Muscle of leg (tissue), 16 donors: ENCODE measurements at places on chromosomes 16 and 17.
A peak's percentile ranks its signal among the peaks of the same experiment; 100 is the strongest.

GRCh38 chr16:66121466-66121865, 245.0 kb upstream of the CDH5 start:
- H3K27ac ChIP-seq = no peak overlapping the region
- no peak overlapping the region for H3K4me3 ChIP-seq
- H3K36me3 ChIP-seq = no peaks in the 10 kb centered on the region
- DNase-seq = no peak
- no peaks in the 10 kb centered on the region for H3K4me1 ChIP-seq
- peaks cover 3% of the 10 kb centered on the region for H3K27me3 ChIP-seq

DNA sequence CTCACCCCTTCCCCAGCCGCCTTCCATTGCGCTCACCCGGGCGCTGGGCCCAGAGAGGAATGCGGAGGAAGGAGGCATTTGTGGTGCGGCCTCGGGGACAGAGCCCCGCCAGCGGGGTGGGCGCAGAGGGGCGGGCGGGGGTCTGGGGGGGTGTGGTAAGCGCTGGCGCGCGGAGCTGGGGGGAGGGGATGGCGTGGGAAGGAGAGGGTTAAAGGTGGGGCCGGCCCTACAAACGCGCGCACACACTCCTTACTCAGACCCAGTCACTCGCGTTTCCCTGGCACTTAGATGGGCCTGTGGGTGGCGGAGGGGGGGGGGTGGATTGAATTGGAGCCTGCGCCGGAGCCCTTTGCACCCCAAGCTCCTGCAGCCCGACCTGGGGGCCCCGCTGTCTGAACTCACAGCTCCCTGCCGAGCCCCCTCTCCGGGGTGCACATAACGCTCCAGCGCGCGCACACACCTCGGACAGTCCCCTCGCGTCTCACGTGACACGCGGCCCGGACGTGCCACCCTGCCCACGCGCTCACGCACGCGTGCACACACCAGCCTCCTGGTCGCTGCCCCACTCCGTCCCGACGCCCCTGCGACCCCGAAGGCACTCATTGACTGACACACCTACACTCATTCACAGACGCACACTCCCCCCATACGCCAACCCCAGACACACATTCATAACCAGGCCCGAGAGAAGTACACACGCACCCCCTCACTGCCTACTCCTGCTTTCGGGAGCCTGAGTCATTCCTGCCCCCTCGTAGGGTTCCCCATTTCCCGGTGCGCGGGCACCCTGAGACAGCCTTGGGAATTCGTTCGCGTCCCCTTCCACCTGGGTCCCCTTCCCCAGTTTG, 844 bp downstream of the TBKBP1 start:
- H3K27ac ChIP-seq = peak overlapping the region; percentile 77
- DNase-seq = peak; percentile 77
- peak overlapping the region; percentile 57 for H3K4me3 ChIP-seq
- H3K27me3 ChIP-seq = peaks cover 3% of the 10 kb centered on the region

- no peak overlapping the region for H3K27ac ChIP-seq
- H3K27me3 ChIP-seq = no peaks in the 10 kb centered on the region
- no peak overlapping the region for H3K4me3 ChIP-seq
- no peaks in the 10 kb centered on the region for H3K36me3 ChIP-seq
- no peak for DNase-seq
- peaks cover 21% of the 10 kb centered on the region for H3K4me1 ChIP-seq
These were observed 9.1 kb downstream of the PEMT start for GRCh38 chr17:17582372-17582771.

DNA sequence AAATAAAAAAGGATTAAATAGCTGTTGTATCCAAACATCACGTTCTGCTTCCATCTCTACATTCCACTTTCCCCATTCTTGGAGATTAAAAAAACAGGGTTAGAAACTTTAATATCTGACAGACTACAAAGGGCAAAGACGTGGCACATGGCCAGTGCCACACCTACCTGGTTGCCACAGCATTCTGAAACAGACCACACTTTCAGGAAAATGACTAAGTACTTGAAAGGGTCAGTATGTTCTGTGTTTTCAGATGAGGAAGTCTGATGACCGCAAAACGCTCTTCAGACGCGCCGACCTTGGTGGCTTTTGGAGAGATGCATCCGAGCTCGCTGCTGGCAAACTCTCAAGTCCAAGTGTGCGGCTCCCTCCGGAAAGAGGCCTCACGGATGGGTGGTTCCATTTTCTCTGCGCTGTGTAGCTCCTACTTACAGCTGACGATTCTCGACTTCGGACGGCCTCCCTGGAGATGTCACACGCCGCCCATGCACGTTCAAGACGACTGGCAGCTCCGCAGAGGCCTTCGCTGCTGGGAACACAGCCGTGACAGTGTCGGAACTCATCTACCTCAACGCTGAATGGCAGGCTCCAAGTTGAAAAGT, 15.5 kb downstream of the MAP1LC3B start:
- H3K27ac ChIP-seq = no peak overlapping the region
- no peaks in the 10 kb centered on the region for H3K4me1 ChIP-seq
- peak; percentile 49 for DNase-seq
- no peak overlapping the region for H3K4me3 ChIP-seq

GRCh38 chr17:76905836-76906235, 37.6 kb downstream of the MGAT5B start:
- H3K27me3 ChIP-seq = peaks cover 4% of the 10 kb centered on the region
- H3K4me1 ChIP-seq = no peaks in the 10 kb centered on the region
- no peaks in the 10 kb centered on the region for H3K36me3 ChIP-seq
- H3K27ac ChIP-seq = no peak overlapping the region
- no peak for DNase-seq

DNA sequence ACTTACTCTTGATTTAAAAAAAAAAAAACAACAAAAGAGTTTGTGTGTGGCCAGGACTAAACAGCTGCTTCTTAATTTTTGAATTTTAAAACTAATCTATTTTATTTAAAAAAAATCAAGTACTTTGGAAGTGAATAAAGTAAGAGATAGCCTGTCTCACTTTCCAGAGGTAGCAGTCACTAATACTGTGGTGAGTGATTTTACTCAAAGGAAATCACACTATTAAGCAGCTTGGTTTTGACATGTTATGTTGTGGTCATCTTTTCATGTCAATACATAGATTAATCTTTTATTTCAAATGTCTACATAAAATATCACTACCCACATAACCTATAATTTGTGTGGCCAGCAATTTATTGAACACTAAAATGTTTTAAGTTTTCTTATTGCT, 102.2 kb upstream of the HLF start:
- peaks cover 3% of the 10 kb centered on the region for H3K36me3 ChIP-seq
- no peaks in the 10 kb centered on the region for H3K27me3 ChIP-seq
- H3K4me3 ChIP-seq = no peak overlapping the region
- no peaks in the 10 kb centered on the region for H3K4me1 ChIP-seq
- no peak for DNase-seq

DNA sequence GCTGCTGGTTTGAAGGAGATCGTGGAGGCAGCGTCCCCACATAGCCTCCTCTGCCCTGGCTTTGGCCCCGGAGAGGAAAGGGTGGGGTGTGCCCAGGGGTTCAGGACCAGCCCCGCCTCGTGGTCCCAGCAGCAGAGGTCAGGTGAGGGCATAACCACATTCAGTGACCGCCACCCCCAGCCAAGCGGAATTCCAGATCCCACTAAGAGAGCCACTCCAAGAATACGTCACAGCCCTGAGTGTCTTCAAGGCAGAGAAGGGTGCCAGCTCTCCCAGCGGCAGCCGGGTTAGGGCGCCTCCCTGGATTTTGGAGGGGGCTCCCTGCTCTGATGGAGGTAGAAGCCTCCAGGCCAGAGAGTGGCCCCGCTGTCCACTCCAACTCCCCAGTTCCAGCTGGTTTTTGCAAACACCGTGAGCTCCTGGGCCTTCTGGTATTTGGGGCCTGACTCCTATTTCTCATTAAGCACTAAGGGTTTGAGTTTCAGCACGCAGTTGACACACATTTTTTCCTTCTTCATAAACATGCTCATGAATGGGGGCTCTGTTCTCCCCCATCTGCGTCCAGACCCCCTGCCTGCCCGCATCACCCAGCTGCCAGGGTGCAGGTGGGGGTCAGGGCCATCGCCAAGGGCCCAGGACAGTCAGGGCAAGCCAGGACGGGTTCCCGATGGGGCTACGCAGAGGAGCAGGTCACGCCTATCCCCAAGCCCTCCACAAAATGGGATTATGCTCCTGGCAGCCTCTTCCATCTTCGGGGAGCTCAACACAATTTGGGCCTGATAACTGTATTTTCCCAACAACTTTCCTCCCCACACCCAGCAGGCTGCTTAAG, 98.4 kb upstream of the PLCG2 start:
- H3K4me3 ChIP-seq = no peak overlapping the region
- H3K27ac ChIP-seq = peak overlapping the region; percentile 59
- no peaks in the 10 kb centered on the region for H3K27me3 ChIP-seq
- peaks cover 41% of the 10 kb centered on the region for H3K36me3 ChIP-seq

DNA sequence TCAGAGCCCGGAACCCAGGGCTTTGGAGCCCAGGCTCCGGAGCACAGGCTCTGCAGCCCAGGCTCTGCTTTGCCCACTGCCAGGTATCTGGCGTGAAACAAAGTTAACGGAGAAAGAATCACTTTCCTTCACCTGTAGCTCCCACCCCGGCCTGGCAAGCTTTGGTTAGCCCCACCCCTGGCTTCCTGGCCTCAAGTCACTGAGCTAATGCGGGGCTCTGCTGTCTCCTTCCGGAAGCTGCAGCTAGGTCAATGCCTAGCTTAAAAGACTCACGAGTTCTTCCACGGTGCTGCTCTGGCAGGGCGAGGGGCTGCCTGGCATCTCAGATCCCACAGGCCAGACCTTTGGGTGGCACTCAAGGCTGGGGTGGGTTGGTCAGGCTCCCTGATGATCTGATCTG, 21.1 kb upstream of the SPPL2C start:
- H3K27me3 ChIP-seq = peaks cover 21% of the 10 kb centered on the region
- no peak for DNase-seq
- H3K36me3 ChIP-seq = no peaks in the 10 kb centered on the region
- peaks cover 19% of the 10 kb centered on the region for H3K4me1 ChIP-seq

- peaks cover under 1% of the 10 kb centered on the region for H3K27me3 ChIP-seq
- H3K27ac ChIP-seq = peak overlapping the region; percentile 6
- DNase-seq = peak; percentile 58
- peaks cover 63% of the 10 kb centered on the region for H3K4me1 ChIP-seq
- H3K4me3 ChIP-seq = no peak overlapping the region
- no peaks in the 10 kb centered on the region for H3K36me3 ChIP-seq
These were observed 47.3 kb downstream of the RPH3AL start for GRCh38 chr17:305090-305976.

DNA sequence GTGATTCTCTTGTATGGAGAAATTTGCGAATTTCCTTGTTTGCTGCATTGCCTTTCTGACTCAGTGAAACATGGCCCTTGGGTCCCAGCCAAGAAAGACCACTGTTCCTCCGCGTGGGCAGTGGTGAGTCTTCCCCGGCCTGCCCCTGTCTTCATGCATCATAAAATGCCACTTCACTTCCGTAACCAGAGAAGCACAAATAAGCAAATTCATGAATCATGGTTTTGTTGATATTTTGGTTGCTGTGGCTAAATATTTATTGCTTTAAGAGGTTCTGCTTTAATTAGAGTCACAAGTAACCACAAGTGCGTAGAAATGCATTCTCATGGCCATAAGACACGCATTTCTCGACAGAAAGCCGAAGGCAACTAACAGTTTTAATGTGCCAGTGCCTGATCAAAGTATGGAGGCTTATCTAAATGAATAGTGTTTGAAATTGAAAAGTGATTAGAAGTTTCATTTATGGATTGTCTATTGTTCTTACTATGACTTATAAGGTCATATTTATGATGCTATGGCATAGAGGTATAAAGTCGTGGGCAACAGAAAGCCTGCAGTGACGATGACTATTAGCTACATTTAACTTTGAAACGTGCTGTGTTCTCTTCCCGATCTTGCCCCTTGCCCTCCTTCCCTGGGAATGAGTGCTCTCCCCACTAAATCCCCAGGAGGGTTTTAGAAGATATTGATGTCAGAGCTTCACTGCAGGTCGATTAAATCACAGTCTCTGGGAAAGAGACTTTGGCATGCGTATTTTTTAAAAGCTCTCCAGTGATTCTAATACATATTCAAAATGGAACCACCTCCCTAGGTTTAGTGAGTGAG, 76.0 kb downstream of the WIPI1 start:
- no peak overlapping the region for H3K27ac ChIP-seq
- DNase-seq = peak; percentile 33
- H3K4me3 ChIP-seq = no peak overlapping the region
- H3K36me3 ChIP-seq = no peaks in the 10 kb centered on the region
- H3K27me3 ChIP-seq = peaks cover 3% of the 10 kb centered on the region

- H3K36me3 ChIP-seq = no peaks in the 10 kb centered on the region
- peaks cover 10% of the 10 kb centered on the region for H3K4me1 ChIP-seq
- no peak overlapping the region for H3K4me3 ChIP-seq
- peaks cover 3% of the 10 kb centered on the region for H3K27me3 ChIP-seq
These were observed 6.8 kb downstream of the FAM83G start for GRCh38 chr17:18997650-18998196.

- H3K36me3 ChIP-seq = no peaks in the 10 kb centered on the region
- DNase-seq = no peak
- H3K4me1 ChIP-seq = no peaks in the 10 kb centered on the region
These were observed 30.5 kb downstream of the SMIM36 start for GRCh38 chr17:55480631-55481315.

DNA sequence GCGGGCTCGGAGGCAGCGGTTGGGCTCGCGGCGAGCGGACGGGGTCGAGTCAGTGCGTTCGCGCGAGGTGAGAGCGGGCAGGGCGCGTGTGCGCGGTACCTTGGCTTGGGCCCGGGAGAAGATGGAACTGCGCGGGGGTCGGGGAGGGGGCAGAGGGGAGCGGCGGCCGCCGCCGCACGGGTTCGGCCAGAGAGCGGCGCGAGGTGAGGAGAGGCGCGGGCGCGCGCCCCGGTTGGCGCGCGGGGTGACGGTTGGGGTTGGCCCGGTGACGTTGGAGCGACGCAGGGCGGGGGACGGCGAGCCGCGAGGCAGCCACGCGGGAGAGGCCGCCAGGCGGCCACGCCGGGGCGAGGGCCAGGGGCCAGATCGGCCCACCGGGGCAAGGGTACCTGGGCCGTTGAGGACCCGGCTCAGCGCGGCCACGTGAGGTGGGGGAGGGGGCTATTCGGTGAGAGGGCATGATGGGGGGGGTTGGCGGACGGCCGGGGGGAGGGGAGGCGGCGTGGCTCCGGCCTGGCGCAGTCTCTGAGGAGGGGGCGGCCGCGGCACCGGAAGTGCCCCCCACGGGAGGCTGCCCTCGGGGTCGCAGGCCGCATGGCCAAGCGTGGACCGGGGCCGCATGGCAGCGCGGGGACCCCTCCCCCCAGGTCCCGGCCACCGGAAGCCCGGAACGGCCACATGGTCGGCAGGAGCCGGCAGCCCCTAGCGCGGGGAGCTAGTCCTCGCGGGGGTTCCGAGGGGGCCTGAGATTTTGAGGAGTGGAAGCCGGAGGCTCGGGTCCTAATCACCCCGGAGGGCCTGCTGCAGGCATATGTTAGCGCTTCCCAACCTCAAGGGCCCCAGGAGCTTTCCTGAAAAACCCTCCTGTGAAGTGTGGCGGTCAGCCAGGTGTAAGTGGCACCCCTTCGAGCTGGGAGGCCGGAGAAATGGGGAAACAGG, 527 bp downstream of the EIF5A start:
- H3K36me3 ChIP-seq = peaks cover 37% of the 10 kb centered on the region
- peak overlapping the region; percentile 98 for H3K27ac ChIP-seq
- peaks cover 21% of the 10 kb centered on the region for H3K4me1 ChIP-seq

GRCh38 chr16:13997933-13998332, 73.2 kb upstream of the MRTFB start:
- DNase-seq = no peak
- no peaks in the 10 kb centered on the region for H3K27me3 ChIP-seq
- peaks cover 19% of the 10 kb centered on the region for H3K4me1 ChIP-seq
- H3K36me3 ChIP-seq = no peaks in the 10 kb centered on the region
- no peak overlapping the region for H3K27ac ChIP-seq
